Calu3 (cell line): ENCODE measurements at places on chromosomes 16 and 17. TPM values are rescaled to one million over a fixed set of nuclear protein-coding genes. Genes with fewer than 3 reads are reported as not detected.

DNA sequence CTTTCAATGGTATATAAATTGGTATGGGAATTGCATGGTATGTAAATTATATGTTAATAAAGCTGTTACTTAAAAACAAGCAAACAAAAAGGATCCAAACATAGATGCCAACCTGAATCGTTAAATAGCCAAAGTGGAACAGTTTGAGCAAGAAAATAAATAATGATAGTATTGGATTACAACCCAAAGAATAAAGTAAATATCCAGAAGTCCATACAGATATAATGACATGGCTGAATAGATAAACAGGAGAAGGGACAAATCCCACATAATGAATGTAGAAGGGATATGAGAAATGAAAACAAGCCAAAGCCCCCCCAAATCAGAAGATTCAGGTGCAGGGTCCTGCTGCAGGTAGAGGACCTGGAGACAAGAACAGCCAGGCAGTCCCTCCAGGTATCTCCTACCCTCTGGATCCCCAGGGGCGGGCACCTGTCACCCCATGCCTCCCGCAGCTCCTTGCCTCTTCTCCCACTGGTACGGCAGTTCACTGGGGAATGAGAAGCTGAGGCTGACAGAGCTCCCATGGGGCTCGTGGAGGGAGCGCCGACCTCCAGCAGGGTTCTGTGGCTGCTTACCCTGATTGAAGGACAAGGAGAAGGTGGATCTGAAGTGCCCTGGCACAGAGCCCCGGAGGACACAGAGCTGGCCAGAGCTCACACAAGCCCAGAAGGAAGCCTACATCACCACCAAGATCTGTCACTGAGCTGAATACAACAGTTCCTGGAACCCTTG lies 9.9 kb upstream of the LCAT start:
- no peak overlapping the region for H3K4me3 ChIP-seq
- H3K4me1 ChIP-seq = no peaks in the 10 kb centered on the region
- H3K36me3 ChIP-seq = peaks cover 26% of the 10 kb centered on the region
- no peak overlapping the region for H3K27ac ChIP-seq
- DNase-seq = no peak
- no peaks in the 10 kb centered on the region for H3K27me3 ChIP-seq

- no peak overlapping the region for H3K27ac ChIP-seq
- no peaks in the 10 kb centered on the region for H3K36me3 ChIP-seq
- peaks cover 15% of the 10 kb centered on the region for H3K27me3 ChIP-seq
- H3K4me3 ChIP-seq = no peak overlapping the region
- DNase-seq = no peak
Observed at GRCh38 chr17:31789707-31790505, 69.1 kb downstream of the COPRS start.

DNA sequence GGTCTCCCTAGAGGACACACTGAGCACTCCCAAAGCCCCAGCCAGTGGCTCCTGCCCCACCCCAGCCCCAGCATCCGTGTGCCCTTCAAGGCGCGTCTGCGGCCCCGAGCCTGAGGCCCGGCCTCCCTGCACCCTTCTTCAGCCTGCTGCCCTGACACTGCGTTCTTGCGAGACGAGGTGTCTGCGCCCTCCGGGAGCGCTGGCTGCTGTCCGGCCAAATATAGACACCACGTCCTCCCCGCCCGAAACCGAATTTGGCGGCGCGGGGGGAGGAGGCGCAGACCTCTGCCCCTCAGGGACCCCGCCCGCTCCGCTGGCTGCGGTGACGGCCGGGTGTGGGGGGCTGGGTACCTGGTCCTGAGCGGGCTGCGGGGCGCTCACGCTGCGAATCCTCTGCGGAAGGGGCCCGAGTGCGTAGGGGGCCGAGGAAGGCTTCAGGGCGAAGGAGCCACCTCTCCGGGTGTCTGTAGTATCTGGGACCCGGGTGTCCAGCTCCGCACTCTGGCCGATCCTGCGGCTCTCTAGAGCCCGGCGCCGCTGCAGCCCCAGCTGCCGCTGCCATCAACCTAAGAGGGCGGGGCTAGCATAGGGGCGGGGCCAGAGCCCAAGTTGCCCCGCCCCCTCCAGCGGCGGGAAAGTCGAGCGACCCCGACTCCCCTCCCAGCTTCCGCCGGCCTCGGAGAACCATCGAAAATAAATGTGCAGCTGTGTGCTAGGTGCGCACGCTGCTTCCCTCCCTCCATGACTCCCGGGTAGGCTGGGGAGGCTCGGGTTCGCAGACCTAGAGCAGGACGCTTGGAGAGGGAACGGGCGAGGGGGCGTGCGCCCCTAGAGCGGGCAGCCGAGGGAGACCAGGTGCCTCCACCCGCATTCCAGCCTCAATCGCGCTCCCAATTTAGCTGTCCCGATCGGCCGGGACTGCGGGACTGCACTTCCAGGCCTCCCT lies at the start of gene CORO6:
Gene CORO6, minus strand, starts transcription at position 576 of the 946 bp plus-strand sequence. CDS start 1,491 bp downstream, outside the sequence.
- peak; percentile 54 for DNase-seq
- peaks cover 13% of the 10 kb centered on the region for H3K27me3 ChIP-seq
- no peak within 1 kb of the TSS for H3K27ac ChIP-seq
- H3K4me1 ChIP-seq = no peaks in the 10 kb centered on the region
- peak within 1 kb of the TSS; percentile 69 for H3K4me3 ChIP-seq

GRCh38 chr16:89398924-89399323 lies 91.4 kb downstream of the ANKRD11 start:
- H3K4me1 ChIP-seq = peaks cover 24% of the 10 kb centered on the region
- H3K27me3 ChIP-seq = no peaks in the 10 kb centered on the region
- peaks cover 50% of the 10 kb centered on the region for H3K36me3 ChIP-seq
- no peak overlapping the region for H3K27ac ChIP-seq
- no peak overlapping the region for H3K4me3 ChIP-seq

DNA sequence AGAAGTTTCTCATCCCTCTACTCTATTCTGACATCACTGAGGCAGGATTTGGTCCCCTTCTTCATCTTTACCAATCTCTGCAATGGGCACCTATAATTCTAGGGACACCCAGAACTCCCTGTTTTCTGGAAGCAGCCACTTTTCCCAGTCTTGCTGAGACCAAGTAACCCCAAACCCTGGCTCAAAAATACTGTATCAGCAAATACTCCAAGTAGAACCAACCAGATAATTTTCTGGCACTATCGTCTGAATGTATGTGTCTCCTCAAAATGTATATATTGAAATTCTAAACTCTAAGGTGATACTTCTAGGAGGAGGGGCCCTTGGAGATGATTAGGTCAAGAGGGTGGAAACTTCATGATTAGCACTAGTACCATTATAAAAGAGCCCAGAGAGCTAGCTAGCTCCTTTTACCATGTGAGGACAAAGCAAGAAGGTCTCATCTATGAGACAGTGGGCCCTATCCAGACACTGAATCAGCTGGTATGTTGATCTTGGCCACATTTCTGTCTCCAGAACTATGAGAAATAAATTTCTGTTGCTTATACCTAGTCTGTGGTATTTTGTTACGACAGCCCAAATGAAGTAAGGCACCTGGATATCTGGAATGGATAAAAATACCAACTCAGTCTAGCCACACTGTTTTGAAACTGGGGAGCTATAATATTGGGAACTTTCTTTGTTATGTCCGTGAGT lies 464.4 kb downstream of the CDH11 start:
- H3K27ac ChIP-seq = no peak overlapping the region
- H3K27me3 ChIP-seq = no peaks in the 10 kb centered on the region
- no peak for DNase-seq
- no peaks in the 10 kb centered on the region for H3K36me3 ChIP-seq
- no peaks in the 10 kb centered on the region for H3K4me1 ChIP-seq

GRCh38 chr16:11094075-11094856 lies 149.9 kb downstream of the CLEC16A start:
- no peak overlapping the region for H3K27ac ChIP-seq
- no peak overlapping the region for H3K4me3 ChIP-seq
- no peak for DNase-seq
- peaks cover 6% of the 10 kb centered on the region for H3K36me3 ChIP-seq
- no peaks in the 10 kb centered on the region for H3K27me3 ChIP-seq
- peaks cover 19% of the 10 kb centered on the region for H3K4me1 ChIP-seq

DNA sequence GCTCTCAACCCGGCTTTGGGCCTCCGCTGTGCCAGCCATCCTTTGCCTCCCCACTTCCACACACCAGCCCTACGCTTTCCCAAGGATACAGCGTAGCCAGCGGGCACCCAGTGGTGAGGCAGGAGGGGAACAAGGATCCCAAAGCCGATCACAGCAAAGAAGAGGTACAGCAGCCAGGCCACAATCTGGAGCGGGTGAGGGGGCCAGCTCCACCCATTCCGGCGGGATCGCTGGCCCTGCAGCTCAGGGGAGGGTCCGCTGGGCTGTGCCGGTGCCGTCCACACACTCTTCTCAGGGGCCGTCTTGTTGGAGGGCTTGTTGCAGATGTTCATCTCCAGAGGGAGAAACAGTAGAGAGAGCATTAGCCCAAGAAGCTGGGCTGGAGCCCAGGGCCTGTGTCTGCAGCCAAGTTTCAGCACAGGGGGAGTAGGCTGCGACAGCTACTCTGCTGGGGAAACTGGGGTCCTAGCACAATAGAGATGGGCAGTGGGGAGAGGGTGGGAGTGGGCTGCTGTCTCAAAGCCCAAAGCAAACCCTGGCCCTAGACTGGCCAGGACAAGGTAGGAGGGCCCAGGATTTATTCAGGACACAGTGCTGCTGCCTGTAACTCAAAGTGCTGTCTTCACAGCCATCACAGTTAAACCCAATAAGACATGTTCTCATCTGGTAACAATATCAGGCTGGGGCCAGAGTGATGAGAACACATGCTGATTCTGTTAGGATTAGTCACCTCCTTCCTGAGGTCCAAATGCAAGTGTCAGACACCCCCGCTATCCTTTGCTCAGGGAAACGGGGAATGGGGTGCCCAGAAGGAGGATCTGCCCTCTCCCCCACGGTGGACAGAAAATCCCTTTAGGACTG lies 9.9 kb downstream of the ZDHHC1 start:
- H3K27ac ChIP-seq = peak overlapping the region; percentile 99
- DNase-seq = no peak
- H3K36me3 ChIP-seq = peaks cover 37% of the 10 kb centered on the region

- DNase-seq = no peak
- H3K4me1 ChIP-seq = peaks cover 8% of the 10 kb centered on the region
- no peaks in the 10 kb centered on the region for H3K36me3 ChIP-seq
- no peak overlapping the region for H3K27ac ChIP-seq
Observed at GRCh38 chr16:85507342-85507741, 105.8 kb upstream of the GSE1 start.

DNA sequence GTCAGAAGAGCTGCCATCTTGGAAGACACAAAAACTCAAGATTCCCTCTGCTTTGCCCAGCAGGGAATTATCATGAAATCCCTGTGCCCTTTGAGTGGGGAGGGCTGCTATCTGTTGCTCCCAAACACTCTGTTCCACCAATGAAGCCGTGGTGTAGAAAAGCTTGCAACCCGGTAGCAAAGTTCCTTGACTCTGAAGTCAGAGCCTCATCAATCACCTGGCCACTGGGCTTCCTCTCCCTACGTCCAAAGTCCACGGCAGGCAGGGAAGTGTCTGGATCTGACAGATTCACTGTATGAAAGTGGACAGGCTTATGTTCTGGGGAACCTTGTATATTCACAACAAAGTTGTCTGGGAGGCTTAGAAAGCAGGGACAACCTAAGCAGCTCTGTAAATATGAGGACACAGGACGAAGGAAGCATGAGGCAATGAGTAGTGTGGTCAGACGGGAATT lies 343.3 kb downstream of the SLC39A11 start:
- no peak for DNase-seq
- H3K36me3 ChIP-seq = no peaks in the 10 kb centered on the region
- no peaks in the 10 kb centered on the region for H3K4me1 ChIP-seq
- H3K4me3 ChIP-seq = no peak overlapping the region

DNA sequence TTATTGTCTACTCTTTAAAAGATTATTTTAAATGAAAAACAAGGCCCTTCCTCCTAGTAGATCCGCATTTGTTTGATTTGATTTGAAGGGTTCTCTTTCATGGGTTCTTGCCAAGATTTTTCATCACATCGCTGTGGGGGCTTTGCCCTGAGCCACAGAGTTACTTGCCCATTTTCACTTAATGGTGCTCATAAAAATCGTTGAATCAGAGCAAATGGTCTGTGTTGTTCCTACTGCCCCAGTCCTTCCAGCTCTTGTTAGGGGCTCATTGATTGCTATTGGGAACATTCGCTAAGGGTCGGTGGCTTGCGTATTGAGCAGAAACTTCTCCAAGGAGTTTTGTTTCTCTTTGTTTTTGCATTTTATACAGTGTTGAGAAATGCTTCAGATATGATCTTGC lies 1023.4 kb upstream of the CDH8 start:
- H3K27me3 ChIP-seq = no peaks in the 10 kb centered on the region
- no peak for DNase-seq
- no peak overlapping the region for H3K4me3 ChIP-seq
- no peaks in the 10 kb centered on the region for H3K36me3 ChIP-seq
- H3K4me1 ChIP-seq = no peaks in the 10 kb centered on the region

- no peaks in the 10 kb centered on the region for H3K27me3 ChIP-seq
- H3K27ac ChIP-seq = peak overlapping the region; percentile 87
- H3K4me1 ChIP-seq = peaks cover 28% of the 10 kb centered on the region
- H3K4me3 ChIP-seq = peak overlapping the region; percentile 99
- no peak for DNase-seq
- H3K36me3 ChIP-seq = peaks cover 36% of the 10 kb centered on the region
Observed at GRCh38 chr16:68529608-68529930, 9.5 kb upstream of the ZFP90 start.

DNA sequence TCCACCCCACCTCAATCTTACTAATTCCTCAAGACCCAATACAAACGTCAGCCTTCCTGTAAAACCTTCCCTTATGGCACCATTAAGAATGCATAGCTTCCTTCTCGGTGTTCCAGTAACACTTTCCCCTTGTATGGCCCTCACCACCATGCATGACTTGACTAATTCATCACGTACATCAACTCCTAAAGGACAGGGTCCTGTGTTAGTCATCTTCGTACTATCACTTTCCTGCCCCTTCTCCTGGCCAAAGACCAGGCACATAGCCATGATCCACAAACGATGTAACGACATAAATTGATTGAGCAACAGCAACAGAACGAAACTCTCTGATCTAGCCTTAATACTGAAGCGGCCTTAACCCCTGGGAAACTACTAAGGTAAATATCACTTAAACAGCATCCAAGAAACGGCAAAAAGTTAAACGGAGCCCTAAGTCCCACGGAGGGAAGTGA lies 612 bp downstream of the PSMD12 start:
- H3K4me1 ChIP-seq = peaks cover 5% of the 10 kb centered on the region
- peak overlapping the region; percentile 95 for H3K4me3 ChIP-seq
- H3K27ac ChIP-seq = peak overlapping the region; percentile 89
- peaks cover 56% of the 10 kb centered on the region for H3K36me3 ChIP-seq

GRCh38 chr16:64121473-64121872 lies 1000.4 kb downstream of the CDH11 start:
- H3K27me3 ChIP-seq = no peaks in the 10 kb centered on the region

- H3K4me3 ChIP-seq = peak overlapping the region; percentile 73
- no peaks in the 10 kb centered on the region for H3K27me3 ChIP-seq
- peak overlapping the region; percentile 98 for H3K27ac ChIP-seq
- peaks cover 51% of the 10 kb centered on the region for H3K4me1 ChIP-seq
- DNase-seq = peak; percentile 80
Observed at GRCh38 chr16:19393226-19394111, 24.2 kb upstream of the TMC5 start.

Gene TBC1D3K
- not detected in 2 replicates for total RNA-seq

Gene MT1G
- total RNA-seq = not detected in 2 replicates

Gene RAB11FIP4
- 25.2 and 27.9 TPM in 2 replicates for total RNA-seq
